ENCODE measurements at places on chromosomes 1 and 21.
A peak's percentile ranks its signal among the peaks of the same experiment; 100 is the strongest.

- DNase-seq, result no peak
Observed at GRCh38 chr1:119829625-119830024, 18.4 kb upstream of the REG4 start.

GRCh38 chr1:35437200-35437599 lies 120.0 kb downstream of the KIAA0319L start:
- no peak for DNase-seq

GRCh38 chr1:234617131-234617985 lies 7.4 kb upstream of the IRF2BP2 start:
- DNase-seq, result no peak

DNA sequence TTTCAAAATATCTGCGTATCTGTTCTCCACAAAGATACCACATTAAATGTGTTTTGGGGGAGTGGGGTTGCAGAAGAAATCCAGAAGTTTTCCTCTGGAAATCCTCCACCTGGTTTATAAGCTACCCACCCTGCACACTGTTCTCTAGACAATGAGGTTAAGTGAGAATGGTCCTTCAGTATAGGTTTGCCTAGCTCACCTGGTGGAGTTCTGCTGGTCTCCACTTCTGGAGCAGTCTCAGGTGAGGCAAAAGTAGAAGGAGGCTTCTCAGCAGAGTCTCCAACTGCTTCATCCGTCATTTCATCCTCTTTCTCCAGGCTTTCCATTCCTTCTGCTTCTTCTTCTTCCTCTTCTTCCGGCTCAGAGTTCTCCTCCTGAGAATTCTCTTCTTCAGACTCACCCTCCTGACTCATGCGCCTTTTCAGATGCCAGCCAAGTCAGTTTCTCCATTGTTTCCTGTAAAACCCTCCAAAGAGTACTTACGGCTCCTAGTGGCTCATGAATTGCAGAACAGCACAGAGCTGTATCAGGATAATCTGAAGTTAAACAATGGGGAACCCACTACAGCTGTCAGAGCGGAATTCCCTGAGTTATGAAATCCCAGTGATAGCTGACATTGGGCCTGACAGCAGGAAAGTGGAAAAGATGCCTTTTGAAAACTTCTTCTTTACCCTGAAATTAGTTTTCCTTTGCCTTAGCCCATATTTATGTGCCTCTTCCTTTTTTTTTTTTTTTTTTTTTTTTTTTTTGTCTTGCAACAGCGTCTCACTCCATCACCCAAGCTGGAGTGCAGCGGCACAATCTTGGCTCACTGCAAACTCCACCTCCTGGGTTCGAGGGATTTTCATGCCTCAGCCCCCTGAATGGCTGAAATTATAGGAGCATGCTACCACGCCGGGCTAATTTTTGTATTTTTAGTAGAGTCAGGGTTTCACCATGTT lies 38.5 kb downstream of the MSTO1 start:
- DNase-seq, result no peak

DNA sequence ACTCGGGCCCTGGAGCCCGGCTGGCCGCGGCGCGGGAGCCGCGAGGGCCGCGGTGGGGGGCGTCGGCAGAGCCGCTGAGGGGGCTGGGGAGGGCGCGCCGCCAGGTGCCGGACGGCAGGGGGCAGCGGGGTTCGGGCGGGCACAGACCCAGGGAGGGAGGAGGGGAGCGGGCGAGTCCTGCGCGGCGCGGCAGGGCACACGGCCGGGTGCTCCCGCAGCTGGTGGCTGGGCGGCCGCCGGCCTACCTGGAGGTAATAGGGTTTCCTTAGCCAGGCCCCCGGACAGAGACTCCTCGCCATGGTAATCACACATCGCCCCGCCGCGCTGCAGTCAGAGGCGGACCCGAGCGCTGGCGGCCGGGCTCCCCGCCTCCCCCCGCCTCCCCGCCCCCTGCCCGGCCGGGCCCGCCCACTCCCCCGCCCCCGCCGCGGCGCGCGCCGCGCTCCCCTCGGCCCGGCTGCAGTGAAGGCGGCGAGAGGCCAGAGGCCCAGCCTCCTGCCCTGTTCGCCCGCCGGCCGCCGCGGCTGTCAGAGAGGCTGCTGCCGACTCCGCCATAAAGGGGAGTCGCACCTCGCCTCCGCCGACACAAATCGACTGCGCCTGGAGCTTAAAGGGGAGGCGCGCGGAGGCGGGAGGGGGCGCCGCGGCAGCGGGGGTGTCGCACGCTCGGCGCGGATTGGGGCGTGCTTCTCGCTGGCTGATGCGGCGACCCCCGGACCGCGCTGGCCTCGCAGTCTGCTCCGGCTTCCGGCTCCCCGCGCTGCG lies at the start of gene DIPK1A:
Gene DIPK1A, minus strand, starts transcription at position 332 of the 765 bp plus-strand sequence. Its CDS starts 33 bp downstream, at position 299.
- DNase-seq, result peak; percentile 50

- no peak for DNase-seq
Observed at GRCh38 chr1:19814244-19814661, 830 bp downstream of the RNF186 start.

- DNase-seq, result no peak
Observed at GRCh38 chr1:239212811-239213220, 173.6 kb upstream of the CHRM3 start.

DNA sequence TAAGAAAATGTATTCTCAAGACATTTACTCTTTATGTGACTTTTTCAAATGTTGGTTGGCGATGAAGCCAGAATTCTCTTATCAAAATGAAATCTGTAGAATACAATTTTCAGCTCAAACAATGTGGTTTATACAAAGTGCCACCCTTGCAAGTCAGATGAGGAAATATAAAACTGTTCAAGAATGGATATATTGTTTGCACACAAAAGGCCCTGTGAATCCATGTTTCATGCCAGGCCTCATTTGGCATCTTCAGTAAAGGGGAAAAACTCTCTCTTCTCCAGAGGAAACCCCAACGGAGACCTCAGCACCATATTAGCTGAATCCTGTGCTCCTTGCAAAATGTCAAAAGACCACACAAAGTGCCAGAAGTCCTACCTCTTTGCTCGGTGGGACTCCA lies 310.4 kb downstream of the RRAGC start:
- DNase-seq, result no peak

GRCh38 chr1:206663362-206663761 lies 21.3 kb upstream of the MAPKAPK2 start:
- no peak for DNase-seq

- DNase-seq, result no peak
Observed at GRCh38 chr21:37263827-37264600, 3.1 kb downstream of the VPS26C start.

DNA sequence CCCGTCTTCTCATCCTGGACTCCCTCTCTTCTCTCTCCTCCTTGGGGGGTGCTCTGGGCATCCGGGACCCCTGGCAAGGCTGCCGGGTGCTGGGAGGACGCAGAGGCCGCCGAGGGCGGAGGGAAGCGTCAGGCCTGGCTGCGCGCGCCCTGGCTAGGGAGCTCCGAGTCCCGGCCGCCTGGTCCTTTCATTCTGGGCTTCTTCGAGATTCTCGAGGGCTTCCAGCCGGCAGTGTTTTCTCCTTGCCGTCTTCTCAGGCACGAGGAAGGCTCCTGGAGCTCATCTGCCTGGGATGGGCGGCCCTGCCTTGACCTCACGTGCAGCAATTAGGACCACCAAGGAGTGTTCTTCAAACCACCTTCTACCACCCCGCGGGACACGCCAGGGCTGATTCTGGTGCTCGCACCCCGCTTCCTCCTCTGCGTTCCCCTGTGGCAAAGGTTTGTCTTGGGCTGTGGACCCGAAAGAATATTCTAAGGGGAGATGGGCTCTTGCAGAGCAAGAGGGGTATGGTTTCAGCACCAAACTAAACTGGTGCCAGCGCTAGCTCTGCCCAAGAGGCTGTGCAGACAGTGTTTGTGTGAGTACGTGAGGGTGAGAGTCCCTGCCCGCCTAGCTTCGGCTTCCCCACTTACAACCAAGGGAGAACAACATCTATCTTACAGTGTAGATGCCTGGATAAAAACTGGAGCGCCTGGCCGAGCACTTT lies 36.5 kb downstream of the PIK3CD start:
- DNase-seq, result no peak

DNA sequence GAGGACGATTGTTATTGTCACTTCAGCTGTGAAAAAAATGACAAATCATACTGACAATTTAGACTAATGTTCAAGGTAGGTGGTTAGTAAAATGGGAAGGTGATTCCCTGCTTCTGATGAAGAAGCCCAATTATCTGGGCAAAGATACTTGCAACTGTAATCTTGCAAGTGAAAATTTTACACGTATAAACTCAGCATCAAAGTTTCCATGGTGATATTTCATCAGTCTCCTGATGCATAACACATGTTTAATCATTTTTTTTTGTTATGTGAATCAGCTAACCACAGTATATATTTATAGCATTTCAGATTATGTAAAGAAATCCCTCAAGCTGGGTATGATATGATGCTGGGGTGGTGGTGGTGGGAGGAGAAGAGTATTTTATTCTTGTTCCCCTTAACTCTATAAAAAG lies 16.4 kb upstream of the KCNK1 start:
- no peak for DNase-seq

- no peak for DNase-seq
Observed at GRCh38 chr1:67855961-67856360, 22.7 kb upstream of the GNG12 start.

DNA sequence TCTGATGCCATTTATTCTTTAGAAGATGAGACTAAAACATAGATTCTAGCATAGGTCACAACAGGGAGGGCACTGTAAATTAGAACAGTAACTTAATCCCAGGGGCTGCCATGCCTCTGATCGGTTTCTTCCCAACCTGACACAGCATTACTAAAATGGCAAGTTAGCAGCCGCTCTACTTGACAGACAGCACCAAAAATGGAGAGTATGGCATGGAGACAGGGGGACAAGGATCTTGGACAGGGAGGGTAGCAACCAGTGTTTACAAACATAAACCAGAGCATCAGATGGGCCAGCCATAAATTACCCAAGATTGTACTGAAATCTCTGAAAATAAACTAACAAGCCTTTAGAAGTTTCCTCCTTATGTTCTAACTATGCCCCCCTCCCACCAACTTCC lies 5.9 kb downstream of the DUSP10 start:
- no peak for DNase-seq

DNA sequence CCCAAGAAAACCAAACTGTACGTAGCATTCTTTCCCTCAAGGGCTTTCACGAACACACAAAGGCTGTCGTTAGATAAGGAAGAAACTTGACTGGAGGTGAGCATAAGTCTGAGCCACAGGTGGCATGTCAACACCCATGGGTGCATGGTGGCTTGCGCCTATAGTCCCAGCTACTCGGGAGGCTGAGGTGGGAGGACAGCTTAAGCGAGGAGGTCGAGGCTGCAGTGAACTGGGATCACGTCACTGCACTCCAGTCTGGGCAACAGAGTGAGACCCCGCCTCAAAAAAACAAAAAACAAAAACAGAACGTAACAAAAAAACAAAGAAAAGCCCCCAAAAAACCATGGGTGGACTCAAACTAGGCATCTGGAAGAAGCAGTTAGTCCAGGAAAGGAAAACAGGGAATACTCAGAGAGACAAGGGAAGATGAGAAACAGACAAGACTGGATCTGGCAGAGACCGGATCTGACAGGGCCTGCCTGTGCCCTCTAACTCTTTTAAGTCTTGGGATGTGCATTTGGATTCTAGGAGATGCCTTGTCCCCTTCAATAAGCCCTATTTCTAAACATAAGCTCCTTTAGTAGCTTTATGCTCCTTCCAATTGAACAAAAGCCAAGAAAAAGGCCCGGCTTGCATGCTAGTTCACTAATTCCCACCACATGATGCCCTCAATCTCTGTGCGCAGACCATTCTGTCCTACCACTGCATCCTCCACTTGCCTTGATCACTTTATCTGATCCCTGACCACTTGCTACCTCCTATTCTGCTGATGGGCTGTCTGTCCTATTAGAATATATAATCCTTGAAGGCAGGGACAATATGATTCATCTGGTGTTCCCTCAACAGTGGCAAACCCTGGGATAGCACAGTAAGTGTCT lies 73.8 kb downstream of the APP start:
- DNase-seq, result no peak

DNA sequence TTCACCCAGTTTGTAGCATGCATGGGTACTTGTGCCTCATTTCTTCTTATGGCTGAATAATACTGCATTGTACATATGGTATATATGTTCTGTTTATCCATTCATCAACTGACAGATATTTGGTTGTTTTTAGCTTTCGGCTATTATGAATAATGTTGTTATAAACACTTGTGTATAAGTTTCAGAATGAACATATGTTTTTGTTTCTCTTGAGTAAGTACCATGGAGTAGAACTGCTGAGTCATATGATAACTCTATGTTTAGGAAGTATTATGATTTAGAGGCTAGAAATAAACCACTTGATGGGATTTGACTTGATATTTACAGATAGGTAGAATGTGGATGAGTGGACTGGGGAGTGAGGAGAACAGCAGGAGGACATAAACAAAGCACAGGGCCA lies 48.6 kb downstream of the WNT2B start:
- no peak for DNase-seq

GRCh38 chr1:153792631-153793041 lies 17.4 kb downstream of the SLC27A3 start:
- no peak for DNase-seq

GRCh38 chr1:167984886-167985489 lies 48.1 kb upstream of the MPC2 start:
- DNase-seq, result no peak

- no peak for DNase-seq
Observed at GRCh38 chr1:156436141-156437036, 64.2 kb downstream of the MEF2D start.

DNA sequence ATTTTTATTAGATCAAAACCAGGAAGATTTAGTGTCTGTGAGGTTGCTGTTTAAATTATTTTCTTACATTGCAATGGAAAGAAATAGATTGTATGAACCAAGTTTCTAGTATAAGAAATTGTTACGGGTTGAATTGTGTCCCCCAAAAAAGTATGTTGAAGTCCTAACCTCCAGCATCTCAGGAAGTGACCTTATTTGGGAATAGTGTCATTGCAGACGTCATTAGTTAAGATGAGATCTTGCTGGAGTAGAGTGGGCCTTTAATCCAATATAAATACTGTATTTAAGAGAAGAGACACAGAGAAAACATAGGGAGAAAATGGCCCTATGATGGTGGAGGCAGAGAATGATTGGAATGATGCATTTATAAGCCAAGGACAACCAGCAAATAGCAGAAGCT lies 188.7 kb upstream of the SAMSN1 start:
- DNase-seq, result no peak

DNA sequence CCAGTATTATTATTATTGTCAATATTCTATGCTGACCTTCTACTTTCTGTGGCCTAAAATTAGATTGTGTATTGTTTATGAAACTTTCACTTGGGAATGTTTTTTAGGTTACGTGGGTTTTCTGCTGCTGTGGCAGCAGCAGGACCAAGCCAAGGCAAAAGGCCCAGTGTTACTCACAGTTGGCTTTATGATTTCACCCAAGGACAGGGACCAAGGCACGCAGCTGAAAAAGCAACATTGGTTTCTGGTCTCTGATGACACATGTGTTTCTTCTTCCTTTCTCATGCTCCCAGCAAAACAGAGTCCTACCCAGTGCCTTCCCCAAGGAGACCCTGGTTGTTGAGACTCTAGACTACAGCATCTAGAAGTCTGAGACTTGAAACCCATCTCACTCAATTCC lies 413.7 kb downstream of the SETD4 start:
- no peak for DNase-seq

- no peak for DNase-seq
Observed at GRCh38 chr1:24463776-24464735, 38.6 kb upstream of the RCAN3 start.

DNA sequence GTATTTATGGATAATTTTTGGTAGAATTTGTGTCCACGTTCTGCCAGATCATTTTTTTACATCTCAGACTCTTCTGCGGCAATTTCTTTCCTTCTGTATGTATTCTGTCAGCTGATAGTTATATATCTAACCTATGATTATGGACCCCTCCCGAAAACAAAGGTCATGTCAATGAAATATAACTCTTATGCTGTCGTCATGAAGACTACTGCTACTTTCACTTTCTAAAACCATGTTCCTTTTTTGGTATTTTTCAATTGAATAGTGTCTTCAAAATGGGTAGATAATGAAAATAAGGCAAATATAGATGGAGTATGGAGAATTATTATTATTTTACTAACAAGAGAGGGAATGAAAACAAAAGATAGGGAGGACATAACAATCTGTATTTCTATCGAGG lies 3.2 kb downstream of the ANGPTL1 start:
- no peak for DNase-seq

Measured in stimulated activated CD4-positive, alpha-beta T cell treated with anti-CD3 and anti-CD28 coated beads, TNF-alpha, amount 100 ng/mL, for 1 hour (primary cell).